ENCODE measurements at places on chromosomes 12 and 14. TPM values are rescaled to one million over a fixed set of nuclear protein-coding genes. Genes with fewer than 3 reads are reported as not detected.

KCNC2 gene
- not detected for total RNA-seq

RFX4 gene
- total RNA-seq = not detected

TMTC1 gene
- 0.39 TPM for total RNA-seq

CCNT1 gene
- 56.1 TPM for total RNA-seq

OR4K13 gene
- total RNA-seq = not detected

DIO2 gene
- total RNA-seq = not detected

GPRC5D gene
- total RNA-seq = not detected

CCDC196 gene
- total RNA-seq = not detected

GYS2 gene
- 0.23 TPM for total RNA-seq

LRTM2 gene
- not detected for total RNA-seq

CCDC38 gene
- total RNA-seq = 0.09 TPM

TMEM119 gene
- 0.30 TPM for total RNA-seq

PLEK2 gene
- 0.18 TPM for total RNA-seq

G2E3 gene
- total RNA-seq = 38.5 TPM

KRT2 gene
- total RNA-seq = 0.09 TPM

KRT71 gene
- total RNA-seq = not detected

CLEC1B gene
- total RNA-seq = not detected

CCDC184 gene
- not detected for total RNA-seq

B4GALNT3 gene
- 14.3 TPM for total RNA-seq

PZP gene
- not detected for total RNA-seq

TMEM253 gene
- not detected for total RNA-seq

LBHD2 gene
- not detected for total RNA-seq

EIF5 gene
- total RNA-seq = 206 TPM

SLC2A14 gene
- total RNA-seq = 0.18 TPM

ANO4 gene
- total RNA-seq = not detected

LRRIQ1 gene
- not detected for total RNA-seq

CELA1 gene
- total RNA-seq = 0.16 TPM

UNG gene
- 79.9 TPM for total RNA-seq
